ENCODE measurements at places on chromosomes 5 and 9. TPM values are rescaled to one million over a fixed set of nuclear protein-coding genes. Genes with fewer than 3 reads are reported as not detected.

Gene PLPP7
- 1.7 TPM for total RNA-seq

- H3K4me1 ChIP-seq = no peaks in the 10 kb centered on the region
- no peak overlapping the region for H3K4me3 ChIP-seq
- no peak overlapping the region for H3K27ac ChIP-seq
- no peak for DNase-seq
- no peaks in the 10 kb centered on the region for H3K27me3 ChIP-seq
- no peaks in the 10 kb centered on the region for H3K36me3 ChIP-seq
Observed at GRCh38 chr5:163913548-163913947, 408.1 kb downstream of the MAT2B start.

DNA sequence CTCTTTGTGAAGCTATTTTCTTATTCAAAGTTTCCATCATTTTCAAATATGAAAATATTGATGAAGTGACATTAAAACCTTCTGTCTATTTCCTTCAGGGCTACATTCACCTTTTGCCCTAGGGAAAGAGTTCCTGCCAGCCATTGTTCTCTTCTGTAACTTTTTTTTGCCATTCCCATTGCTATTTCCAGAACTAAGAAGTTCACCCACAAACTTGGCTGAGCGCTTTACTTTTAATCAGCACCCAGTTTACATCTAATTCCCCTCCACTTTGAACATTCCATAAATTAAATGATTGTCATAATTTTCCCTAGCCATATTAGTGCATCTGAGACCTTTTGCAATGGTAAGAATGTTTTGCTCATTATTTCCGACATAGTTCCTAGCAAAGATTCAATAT is 4.4 kb downstream of the IL33 start:
- peaks cover 41% of the 10 kb centered on the region for H3K4me1 ChIP-seq
- no peaks in the 10 kb centered on the region for H3K27me3 ChIP-seq
- no peak for DNase-seq
- H3K27ac ChIP-seq = no peak overlapping the region
- no peaks in the 10 kb centered on the region for H3K36me3 ChIP-seq

- H3K27me3 ChIP-seq = no peaks in the 10 kb centered on the region
- peaks cover 10% of the 10 kb centered on the region for H3K4me1 ChIP-seq
- H3K36me3 ChIP-seq = no peaks in the 10 kb centered on the region
Observed at GRCh38 chr9:72857624-72857996, 95.2 kb downstream of the ALDH1A1 start.

Data from lower lobe of right lung (tissue), 2 donors.